ENCODE measurements at places on chromosomes 1 and 21. TPM values are rescaled to one million over a fixed set of nuclear protein-coding genes. Genes with fewer than 3 reads are reported as not detected.

The SELE gene
- 2.2 TPM for total RNA-seq

The ANGPTL3 gene
- not detected for total RNA-seq

- H3K4me3 ChIP-seq, result no peak overlapping the region
- no peak overlapping the region for H3K27ac ChIP-seq
- no peaks in the 10 kb centered on the region for H3K27me3 ChIP-seq
- no peak for DNase-seq
- peaks cover 7% of the 10 kb centered on the region for H3K36me3 ChIP-seq
These were observed 19.5 kb downstream of the DNAJC8 start for GRCh38 chr1:28213315-28213714.

GRCh38 chr21:44006656-44007055, 5.5 kb upstream of the TRAPPC10 start:
- no peaks in the 10 kb centered on the region for H3K36me3 ChIP-seq
- peak overlapping the region; percentile 10 for H3K27ac ChIP-seq
- no peak overlapping the region for H3K4me3 ChIP-seq
- peak; percentile 79 for DNase-seq

DNA sequence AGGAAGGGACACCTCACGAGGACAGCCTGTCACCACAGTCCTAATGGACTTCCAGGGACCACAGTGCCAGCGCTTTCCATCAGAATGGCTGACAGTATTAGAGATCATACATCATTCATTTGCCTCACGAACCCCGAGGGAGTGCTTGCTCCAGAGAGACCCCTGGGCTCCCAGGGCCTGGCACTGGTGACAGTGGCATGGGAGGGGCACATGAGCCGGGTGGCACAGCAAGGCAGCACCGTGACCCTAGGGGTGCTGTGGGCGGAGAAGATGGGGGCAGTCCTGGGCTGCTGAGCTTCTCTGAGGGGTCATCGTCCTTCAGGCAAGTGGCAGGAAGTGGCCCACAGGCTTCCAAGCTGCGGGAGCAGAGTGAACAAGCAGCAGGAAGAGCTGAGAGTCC, 16.4 kb upstream of the TSPEAR start:
- peaks cover 16% of the 10 kb centered on the region for H3K27me3 ChIP-seq
- DNase-seq, result no peak
- no peak overlapping the region for H3K4me3 ChIP-seq
- H3K36me3 ChIP-seq, result no peaks in the 10 kb centered on the region
- no peak overlapping the region for H3K27ac ChIP-seq
